ENCODE measurements at places on chromosomes 13 and 19.

- DNase-seq, result no peak
Observed at GRCh38 chr13:101230271-101230890, 185.9 kb downstream of the NALCN start.

DNA sequence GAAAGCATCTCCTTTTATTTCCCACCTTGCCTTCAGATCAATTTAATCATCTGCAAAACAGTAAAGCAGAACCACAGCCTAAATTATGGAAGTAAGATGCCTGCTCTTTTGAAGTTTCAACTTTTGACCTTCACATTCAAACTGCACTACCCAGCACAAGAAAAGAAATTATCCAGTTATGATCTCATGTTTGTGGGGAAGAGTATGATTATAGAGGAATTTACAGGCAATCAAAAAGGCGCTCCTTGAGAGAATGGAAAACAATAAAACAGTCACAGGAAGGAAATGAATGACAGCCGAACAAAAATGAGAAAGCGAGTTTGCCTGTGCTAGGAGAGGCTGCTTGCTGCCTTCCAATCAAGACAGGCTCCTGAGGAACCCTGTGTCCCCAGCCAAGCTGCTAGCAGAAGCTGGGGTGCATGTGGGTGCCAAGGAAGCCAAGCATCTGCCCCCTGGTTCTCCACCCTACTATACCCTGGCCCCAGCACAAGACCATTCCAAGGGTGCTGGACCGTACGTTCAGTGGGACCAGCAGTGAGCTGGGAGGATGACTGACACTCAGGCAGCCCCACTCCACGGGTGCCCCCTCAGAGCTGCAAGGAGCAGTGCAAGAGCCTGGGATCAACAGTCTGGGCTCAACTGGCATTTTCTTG, 47.8 kb downstream of the PEPD start:
- DNase-seq, result no peak

DNA sequence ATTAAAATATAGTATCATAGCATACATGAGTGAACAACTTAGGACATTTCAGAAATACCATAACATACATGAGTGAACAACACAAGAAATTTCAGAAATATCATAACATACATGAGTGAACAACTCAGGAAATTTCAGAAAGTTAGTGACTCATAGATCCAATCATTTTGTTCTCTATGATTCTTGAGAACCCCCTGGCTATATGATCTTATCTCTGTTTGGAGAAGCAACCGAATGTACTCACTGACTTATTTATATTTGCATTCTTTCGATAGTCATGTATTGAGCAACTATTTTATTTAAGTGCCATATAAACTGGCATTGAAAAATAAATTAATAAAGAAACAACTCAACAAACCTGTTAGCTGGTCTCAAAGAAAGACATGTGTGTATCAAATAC, 251.1 kb downstream of the EFNB2 start:
- no peak for DNase-seq

DNA sequence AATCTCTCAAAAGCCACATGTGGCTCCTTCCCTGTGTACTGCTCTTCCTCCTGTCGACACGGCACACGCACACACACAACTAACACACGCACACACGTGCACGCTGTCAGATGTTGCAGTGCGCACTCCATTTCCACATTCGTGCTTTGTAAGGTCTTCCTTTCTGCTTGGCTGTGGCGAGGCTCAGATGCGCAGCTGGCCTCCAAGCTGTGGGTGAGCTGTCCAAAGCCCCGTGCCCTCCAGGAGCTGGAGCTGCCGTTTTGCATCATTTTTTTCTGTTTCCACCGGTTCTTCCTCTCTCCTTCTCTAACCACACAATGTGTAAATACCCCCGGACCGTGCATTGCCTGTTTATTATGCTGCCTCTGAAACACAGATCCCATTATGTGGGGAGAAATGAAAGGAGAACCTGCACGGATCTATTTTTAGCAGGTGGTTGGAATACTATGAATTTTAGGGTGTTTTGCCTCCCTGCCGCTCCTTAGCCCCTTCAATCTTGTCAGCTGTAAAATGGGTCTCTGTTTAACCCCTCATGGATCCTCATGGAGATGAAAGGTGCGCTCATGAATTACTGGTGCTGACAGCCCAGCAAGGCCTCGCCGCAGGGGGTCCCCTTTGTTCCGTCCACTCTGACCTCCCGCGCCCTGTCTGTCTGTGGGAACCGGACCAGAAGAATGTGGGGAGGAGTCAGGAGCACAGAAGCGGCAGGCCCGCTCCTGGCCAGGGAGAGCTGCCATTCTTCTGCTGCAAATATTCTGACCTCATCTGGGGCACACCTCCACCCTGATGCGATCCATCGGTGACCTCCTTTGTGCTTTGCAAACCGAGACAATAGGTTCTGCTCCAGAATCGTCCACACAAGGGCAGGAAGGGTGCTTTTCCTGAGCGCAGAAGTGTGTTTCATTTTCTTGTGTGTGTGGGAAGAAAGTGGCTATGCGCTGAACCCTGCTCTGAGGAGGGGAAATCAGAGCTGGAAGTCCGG, 137.7 kb downstream of the SOX1 start:
- DNase-seq, result no peak

GRCh38 chr19:49339301-49340068, 4.3 kb downstream of the CD37 start:
- no peak for DNase-seq

DNA sequence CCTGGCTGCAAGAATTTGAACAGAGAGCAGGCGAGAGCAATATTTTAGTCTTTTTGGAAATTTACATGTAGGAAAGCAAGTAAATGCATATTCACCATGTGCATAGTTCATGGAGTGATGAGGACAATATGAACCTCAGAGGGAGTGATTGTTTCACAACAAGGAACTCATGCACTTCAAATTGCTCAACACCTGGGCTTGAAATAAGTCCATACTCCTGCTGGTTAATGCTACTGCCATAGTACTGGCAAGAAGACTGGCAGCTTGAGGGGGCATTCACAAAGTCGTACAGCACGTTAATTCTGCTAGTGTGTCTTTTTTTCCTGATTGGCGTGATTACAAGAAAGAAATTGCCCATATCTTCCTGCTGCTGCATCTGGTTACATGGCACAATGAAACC, 267.6 kb downstream of the PCDH17 start:
- no peak for DNase-seq

- no peak for DNase-seq
Observed at GRCh38 chr13:38775085-38775484, 88.2 kb downstream of the FREM2 start.

DNA sequence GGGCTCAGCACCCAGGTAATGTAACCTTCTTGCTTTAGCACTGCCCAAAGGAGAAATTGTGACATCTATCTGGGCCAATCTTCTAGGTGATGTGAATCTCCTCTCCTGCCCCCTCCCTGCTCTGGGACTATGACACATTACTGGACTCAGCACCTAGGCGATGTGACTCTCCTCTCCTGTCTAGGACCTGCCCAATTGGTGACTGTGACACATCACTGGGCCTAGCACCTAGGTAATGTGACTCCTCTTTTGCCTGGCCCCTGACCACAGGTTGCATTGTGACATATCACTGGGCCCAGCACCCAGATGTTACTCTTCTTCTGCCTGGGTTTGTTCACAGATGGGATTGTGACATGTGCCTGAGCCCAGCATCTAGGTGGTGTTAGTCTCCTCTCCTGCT, 45.0 kb downstream of the ZNF85 start:
- no peak for DNase-seq

DNA sequence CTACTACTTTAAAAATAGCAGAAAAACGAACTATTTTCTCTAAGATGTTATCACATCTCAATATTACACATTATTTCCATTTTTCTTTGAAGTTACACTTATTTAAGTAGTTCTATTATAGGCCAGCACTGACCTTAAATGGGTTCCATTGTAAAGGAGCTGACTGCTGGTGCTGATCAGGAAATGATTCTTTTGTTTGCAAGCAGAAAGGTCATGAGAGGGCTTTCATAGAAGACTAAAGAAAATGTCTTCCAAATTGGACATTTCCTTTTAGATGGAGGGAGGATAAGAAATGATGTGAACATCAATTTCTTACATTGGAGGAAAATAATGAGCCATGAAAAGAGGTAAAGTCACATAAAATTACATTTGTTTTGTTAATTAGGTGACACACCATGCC, 96.2 kb downstream of the SUCLA2 start:
- DNase-seq, result no peak

DNA sequence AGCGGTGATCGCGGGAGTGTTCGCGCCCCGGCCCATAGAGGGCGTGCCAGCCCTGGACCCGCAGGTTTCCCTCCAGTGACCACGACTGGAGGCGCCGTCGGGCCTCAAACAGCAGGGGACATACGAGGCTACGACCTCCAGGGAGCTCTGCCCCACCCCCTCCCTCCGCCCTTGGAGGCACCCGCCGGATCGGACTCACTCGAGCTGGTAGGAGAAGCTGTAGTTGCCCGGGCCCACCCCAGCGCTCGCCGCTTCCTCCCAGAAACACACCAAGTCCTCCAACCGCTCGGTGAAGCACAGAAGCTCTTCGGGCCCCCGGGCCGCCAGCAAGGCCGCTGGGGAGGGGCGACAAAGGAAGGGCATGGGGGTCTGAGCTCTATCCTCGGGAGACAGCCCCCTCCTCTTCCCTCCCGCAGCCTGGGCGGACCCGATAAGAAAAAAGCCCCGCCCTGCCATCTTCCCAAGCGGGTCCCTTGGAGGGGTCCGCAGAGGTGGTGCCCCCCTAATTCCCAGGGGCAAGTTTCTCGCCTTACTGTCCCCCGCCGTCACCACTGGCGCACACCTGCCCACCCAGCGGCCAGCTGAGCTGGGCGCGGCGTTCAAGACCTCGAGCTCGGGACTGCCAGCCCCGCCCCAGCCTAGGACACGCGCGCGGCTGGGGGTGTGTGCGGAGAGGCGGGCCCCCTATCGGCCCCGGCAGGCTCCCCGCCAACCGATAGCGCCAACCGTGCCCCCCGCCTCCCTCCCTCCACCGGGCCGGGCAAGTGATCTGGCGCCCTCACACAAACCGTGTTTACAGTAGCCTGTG, 1.0 kb downstream of the EPOR start:
- DNase-seq, result peak; percentile 57

- no peak for DNase-seq
Observed at GRCh38 chr19:34067861-34068271, 104.4 kb upstream of the LSM14A start.

GRCh38 chr13:93865235-93865634, 614.2 kb downstream of the DCT start:
- DNase-seq, result no peak

DNA sequence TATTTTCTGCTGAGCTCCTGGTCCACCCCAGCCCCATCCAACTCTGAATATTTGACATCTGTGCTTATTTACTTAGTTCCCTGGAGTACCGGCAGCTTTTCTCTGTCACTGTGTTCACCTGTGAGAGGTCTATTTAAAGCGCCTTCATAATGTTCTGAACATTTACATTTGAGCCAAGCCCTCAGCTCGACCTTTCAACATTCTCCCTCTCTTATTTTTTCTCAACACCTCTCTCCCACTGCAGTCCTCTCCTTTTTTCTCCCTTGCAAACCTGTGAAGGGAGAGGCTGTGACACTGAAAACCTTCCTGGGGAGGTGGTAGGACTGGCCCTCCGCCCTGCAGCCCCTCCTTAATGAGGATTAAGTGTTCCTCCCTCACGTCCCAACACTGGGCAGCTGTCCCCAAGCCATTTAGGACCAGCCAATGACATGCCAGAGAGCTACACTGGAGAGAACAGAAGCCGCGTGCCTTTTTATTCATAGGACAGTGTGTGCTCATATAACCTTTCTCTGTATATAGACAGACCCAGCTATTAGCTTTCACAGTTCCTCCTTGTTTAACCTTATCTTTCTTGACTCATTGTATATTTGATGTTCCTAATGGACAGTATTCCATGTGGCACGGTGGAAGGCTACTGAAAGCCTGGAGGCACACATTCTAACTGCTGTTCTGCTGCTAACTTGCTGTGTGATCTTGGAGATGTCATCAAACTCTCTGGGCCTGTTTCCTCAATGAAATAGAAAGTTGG, 134.8 kb downstream of the NUFIP1 start:
- DNase-seq, result no peak

DNA sequence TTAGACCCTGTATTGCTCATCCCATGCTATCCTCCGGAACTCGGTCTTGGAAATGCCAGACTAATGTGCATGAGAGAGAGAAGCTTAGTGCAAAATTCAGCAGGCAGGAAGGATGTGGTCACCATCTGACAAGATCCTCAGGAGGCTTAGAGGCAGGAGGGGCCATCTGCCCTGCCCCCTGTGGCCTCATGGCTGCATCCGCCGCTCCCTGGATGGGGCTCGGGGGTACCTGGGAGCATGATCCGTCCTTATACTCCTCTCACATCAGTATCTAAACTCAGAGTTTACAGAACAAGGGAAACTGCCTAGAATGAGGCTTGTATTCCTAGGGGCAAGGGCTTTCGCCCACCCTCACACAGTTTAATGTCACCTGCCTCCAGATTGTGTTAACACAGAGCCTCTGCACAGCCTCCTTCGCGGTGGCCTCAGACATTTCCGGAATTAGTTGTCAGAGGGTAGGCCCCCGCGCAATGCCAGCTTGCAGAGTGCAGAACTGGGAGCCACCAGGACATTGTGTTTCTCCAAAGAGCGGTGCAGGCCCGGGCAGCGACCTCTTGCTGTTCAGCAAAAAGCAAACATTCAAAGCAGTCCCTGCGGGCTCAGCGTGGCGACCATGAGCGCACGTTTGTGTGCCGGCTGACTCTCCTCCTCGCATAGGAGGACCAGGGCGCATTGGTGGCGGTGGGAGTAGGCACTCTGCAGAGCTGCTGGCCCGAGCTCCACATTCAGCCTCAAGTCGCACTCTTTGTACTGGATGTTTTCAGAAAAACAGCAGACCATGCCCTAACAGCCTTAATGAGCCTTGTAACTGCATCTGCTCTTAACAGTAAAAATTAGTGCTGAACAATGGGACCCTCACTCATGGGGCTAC, 39.1 kb downstream of the GPR12 start:
- peak; percentile 42 for DNase-seq

DNA sequence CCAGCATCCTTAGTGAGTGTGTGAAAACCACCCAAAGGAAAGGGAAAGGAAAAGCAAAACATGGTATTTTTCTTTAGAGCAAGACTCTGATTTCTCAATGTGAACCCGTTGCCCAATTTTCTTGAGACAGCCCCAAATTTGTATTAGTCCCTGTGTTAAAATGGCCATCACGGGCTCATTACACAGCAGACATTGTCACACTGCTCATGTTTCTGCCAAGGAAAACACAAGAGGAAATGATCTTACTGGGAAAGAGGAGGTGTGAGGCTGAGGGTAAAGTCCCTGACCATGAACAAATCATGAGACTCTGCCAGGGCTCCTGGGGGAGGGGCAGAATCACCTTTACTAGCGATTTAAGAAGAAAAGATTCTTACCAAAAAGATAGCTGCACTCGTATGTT, 54.4 kb downstream of the FAM124A start:
- no peak for DNase-seq

Measured in activated naive CD8-positive, alpha-beta T cell treated with anti-CD3 and anti-CD28 coated beads for 36 hours (primary cell).